Right renal cortex interstitium (tissue), 3 donors: ENCODE measurements at places on chromosomes 13 and 19.

- no peak for DNase-seq
Measured at GRCh38 chr19:13396250-13397080, 109.8 kb downstream of the CACNA1A start.

- DNase-seq: peak; percentile 70
Measured at GRCh38 chr19:11355160-11356073, at the start of gene PLPPR2. Gene PLPPR2, plus strand, starts transcription at chr19:11355432. Its CDS starts 2,242 bp downstream, at chr19:11357674.

GRCh38 chr19:40703029-40703755 lies 12.7 kb upstream of the NUMBL start:
- DNase-seq: no peak

DNA sequence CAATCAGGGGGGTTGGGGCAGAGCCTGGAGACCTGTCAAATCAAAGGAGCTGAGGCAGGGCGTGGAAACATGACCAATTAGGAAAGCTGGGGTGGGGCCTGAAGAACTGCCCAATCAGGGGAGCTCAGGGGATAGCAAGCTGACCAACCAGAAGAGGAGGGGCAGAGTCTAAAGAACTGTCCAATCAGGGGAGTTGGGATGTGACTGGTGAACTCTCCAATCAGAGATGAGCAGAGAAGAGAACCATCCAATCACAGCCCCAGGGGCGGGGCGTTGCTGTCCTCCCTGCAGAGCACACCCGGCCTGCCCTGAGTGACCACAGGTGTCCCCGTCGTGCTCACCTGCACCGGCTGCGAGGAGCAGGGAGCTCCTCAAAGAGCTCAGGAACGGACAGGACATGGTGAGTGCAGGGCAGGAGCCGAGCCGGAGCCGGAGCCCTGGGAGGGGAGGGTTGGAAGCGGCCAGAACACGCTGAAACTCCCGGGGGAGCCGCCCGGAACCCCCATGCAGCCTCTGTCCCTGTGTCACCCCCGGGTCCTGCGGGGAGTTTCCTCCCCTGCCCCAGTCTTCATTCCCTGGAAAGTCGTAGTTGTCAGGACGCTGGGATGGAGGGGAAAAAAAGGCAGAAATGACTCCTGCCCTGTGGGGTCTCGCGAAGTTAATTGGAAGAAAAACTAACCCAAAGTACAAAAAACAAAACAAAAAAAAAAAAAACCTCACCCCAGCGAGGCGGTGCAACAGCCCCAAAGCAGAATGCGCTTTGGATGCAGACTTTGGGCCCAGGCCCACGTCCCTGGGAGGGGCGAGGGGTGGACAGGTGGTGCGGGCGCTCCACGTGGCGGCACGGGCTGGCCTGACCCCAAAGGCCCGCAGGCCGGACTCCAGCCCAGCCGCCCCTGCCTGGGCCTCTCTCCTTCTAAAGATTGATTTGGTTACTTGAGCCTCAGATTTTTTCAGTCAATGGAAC lies at the start of gene ZNF556:
Gene ZNF556, plus strand, starts transcription at position 311 of the 967 bp plus-strand sequence. Its CDS starts 87 bp downstream, at position 398.
- no peak for DNase-seq

GRCh38 chr13:94988654-94989053 lies 276.3 kb upstream of the SOX21 start:
- DNase-seq: no peak

- no peak for DNase-seq
Measured at GRCh38 chr19:47521473-47522180, 6.8 kb upstream of the NAPA start.

DNA sequence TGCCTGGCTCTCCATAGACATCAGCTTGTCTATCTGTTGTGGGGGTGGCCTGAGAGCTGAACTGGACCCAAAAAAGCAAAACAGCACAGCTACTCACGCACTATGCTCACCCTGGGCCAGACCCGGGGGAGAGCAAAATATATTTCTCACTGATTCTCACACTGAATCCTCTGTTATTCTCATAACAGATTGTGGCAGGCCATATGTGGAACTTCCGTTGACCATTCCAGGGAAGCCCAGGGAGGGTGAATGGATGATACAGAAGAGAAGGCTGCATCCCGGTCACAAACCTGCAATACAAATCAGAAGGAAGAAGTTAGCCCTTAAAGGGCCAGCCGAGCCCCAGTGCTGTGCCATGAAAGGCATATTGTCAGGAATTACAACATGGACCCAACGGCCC lies 362.5 kb downstream of the ZNF536 start:
- no peak for DNase-seq

DNA sequence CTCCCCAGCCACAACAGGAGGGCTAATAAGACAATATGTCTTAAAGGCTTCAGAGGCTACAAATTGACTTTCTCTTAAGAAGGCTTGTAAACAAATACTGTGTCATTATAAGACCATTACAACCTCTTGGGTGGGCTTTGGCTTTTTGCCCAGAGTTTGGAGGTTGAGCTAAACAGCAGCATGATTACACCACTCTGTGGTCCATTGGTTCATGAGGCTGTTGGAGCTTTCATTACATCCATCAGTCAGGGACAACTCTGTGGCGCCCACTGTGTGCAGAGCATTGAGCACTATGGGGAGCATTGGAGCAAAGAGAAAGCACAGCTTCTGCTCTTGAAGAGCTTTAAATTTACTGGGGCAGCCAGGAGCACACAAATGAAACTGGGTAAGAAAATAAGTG lies 75.9 kb downstream of the TNFSF11 start:
- DNase-seq: peak; percentile 23

DNA sequence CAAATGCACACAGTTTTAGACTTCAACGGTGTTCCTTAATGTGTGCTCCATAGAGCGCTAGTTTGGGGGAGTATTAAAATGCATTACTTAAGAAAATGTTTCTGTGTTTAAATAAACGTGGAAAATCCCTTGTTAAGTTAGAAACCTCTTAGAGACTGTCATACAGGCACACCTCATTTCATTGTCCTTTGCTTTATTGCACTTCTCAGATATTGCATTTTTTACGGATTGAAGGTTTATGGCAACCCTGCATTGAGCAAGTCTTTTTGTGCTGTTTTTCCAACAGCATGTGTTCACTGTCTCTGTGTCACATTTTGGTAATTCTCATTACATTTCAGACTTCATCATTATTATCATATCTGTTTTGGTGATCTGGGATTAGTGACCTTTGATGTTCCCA lies 244.0 kb downstream of the GGACT start:
- no peak for DNase-seq

- DNase-seq: no peak
Measured at GRCh38 chr19:15790096-15790495, 2.6 kb downstream of the OR10H5 start.

GRCh38 chr19:35907377-35907745 lies 734 bp downstream of the TYROBP start:
- no peak for DNase-seq

GRCh38 chr13:96533408-96533807 lies 443.5 kb downstream of the HS6ST3 start:
- no peak for DNase-seq

GRCh38 chr13:100733261-100733660 lies 58.7 kb upstream of the TMTC4 start:
- no peak for DNase-seq
